Cardiac septum (tissue), 1 donor: ENCODE measurements at places on chromosomes 6 and 20. TPM values are rescaled to one million over a fixed set of nuclear protein-coding genes. Genes with fewer than 3 reads are reported as not detected.
A peak's percentile ranks its signal among the peaks of the same experiment; 100 is the strongest.

GRCh38 chr6:44037847-44038542 is 89.3 kb downstream of the MRPL14 start:
- DNase-seq = peak; percentile 56

- DNase-seq = no peak
These were observed 20.7 kb downstream of the CGA start for GRCh38 chr6:87074101-87074621.

- DNase-seq = no peak
These were observed 787 bp upstream of the CARMIL1 start for GRCh38 chr6:25278261-25278913.

HDGFL1 gene
- total RNA-seq = not detected

RSPO3 gene
- total RNA-seq = 1.8 TPM

SLC24A3 gene
- total RNA-seq = 0.86 TPM

DNA sequence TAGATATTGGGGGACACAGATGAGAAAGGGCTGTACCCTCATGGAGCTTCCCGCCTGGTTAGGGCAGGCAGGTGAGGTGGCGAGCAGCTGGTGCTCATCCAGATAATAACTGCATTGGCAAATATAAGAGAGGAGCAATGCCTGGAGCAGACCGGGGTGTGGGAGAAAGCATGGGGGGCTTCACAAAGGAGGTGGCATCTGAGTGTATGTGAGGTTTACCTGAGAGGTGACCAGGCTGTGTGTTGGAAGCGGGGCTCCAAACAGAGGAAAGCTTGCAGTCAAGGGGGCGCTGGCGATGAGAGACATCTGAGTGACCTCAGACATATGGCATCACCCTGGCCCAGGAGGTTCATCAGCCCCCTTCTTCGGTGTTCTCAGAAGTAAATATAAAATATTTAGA is 72.1 kb upstream of the PMEPA1 start:
- DNase-seq = no peak

FOXP4 gene
- 20.3 TPM for total RNA-seq

DNA sequence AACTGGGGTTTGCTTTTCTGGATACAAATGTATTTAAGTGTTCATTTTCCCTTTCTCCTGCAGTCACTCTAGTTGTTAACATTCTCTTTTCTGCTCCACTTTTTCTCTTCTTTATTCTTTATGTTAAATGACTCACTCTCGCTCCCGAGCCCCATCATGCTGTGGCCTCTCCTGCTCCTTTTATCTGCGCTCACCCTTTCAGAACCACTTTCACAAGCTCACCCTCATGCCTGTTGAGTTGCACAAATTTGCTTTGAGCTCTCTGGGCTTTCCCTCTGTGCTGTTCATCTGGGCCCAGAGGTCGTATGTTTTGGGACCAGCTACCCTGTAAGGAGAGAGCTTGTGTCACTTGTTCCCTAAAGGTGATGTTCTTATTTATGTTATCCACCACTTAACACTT is 98.1 kb upstream of the ASCC3 start:
- DNase-seq = no peak

GRCh38 chr20:56554869-56555268 is 21.8 kb downstream of the FAM209B start:
- no peak for DNase-seq

- DNase-seq = no peak
These were observed 33.7 kb upstream of the ZNF133 start for GRCh38 chr20:18254615-18255014.

NAA20 gene
- 63.4 TPM for total RNA-seq

DNA sequence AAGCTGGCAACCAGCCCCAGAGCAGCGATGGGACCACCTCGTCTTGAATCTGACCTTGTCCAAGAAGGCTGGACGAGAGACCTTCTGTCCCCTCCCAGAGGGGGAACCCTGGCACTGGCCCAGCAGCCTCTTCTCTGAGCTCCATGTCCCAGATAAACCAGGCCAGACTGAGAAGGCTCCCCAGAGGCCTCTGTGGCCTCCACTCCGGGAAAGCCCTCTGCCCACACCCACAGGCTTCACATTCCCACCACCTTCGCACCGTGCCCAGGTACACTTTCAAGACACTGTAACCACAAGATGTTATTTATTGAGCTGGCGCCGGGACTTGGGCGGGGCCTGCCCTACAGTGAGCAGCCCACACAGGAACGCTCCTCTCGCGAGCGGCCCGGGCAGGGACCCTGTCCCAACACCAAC is 33.2 kb downstream of the ADA start:
- DNase-seq = peak; percentile 74

DNA sequence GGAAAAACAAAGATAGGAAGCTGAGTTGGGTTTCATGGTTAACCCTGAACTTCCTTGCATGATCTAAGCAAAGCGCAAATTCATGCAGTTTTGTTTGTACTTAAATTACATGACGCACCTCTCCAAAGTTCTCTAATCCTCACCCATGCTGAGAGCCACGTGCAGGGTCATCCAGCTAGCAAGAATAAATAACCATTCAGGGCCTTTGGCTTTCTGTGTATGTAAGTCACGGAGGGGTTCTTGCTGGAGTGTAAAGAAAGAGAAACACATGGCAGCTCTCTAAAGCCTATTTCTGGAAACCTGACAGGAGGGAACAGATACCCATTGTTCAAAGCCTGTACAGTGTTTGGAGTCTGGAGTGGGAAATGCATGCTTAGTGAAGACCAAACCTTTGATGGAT is 171.7 kb upstream of the CCN2 start:
- DNase-seq = no peak

DNA sequence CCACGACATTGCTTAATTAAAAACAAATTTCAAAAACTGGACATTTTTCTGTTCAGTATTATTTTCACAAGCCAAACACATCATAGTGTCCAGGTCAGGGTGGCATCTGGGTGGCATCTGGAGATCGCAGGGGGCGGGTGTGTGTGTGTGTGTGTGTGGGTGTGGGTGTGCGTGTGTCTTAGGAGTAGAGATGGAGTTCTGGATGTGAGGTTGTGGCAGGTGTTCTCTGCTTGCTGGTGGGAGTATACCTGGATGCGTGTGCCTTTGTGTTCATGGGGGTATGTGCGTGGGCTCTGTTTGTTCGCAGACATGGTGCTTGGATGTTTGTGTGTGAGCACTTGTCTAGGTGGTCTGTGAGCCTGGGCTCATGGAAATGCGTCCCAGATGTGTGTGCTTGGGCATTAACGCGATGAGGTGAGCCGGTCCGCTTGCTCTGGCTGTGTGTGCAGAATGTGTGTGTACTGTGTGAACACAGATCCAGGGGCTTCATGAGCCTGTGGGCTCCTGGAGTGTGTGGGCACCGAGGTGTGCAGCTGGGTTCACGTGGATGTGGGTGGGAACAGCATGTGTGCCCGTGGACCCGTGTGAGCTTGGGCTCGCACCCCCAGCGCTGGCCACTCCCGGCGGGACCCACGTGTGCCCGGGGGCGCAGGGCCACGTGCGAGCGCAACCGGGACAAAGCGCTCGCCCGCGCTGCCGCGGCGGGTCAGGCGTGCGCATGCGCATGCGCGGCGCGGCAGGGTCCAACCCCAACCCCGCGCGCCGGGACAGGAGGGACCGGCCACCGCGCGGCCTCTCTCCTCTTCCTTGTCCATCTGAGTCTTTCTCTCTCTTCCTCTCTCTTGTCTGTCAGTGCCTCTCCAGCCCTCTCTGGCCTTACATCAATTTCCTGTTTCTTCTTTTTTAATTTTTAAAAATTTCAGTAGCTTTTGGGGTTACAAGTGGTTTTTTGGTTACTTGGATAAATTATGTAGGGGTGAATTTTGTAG is 60.4 kb downstream of the SRC start:
- no peak for DNase-seq

ULBP1 gene
- 0.16 TPM for total RNA-seq

TCF15 gene
- 4.8 TPM for total RNA-seq

GRCh38 chr6:67411036-67411435 is 1224.0 kb upstream of the ADGRB3 start:
- DNase-seq = no peak

WFDC12 gene
- not detected for total RNA-seq
